HFFc6 (cell line): ENCODE measurements at places on chromosomes 6 and 20.

DNA sequence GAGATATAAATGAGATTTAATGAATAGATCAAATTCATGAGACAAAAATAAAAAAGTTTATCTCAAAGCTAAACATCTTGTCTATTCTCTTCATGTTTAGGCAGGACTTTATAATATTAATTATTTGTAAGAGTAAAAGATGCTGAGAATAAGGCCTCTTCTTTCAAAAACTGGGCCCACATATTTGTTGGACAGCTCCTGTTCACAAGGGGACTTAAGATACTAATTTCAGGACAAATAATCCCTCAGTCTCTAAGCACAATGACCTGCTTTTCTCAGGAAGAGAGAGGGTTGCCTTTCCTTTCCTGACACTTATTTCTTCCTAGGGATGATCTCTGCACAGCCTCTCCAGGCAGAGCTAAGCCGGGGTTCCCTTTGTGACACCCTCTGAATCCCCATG lies 43.3 kb downstream of the NOX3 start:
- DNase-seq, result peak; percentile 22
- H3K27me3 ChIP-seq, result no peaks in the 10 kb centered on the region; the same call in 1 of the 2 replicates
- no peak overlapping the region for H3K4me3 ChIP-seq
- H3K4me1 ChIP-seq, result peaks cover 10% of the 10 kb centered on the region

GRCh38 chr20:38759106-38759505 lies 10.8 kb downstream of the ACTR5 start:
- no peak overlapping the region for H3K27ac ChIP-seq
- H3K36me3 ChIP-seq, result peaks cover 34% of the 10 kb centered on the region
- DNase-seq, result no peak
- no peak overlapping the region for H3K4me3 ChIP-seq
- H3K4me1 ChIP-seq, result peaks cover 11% of the 10 kb centered on the region
- H3K27me3 ChIP-seq, result no peaks in the 10 kb centered on the region; the same call in 1 of the 2 replicates

DNA sequence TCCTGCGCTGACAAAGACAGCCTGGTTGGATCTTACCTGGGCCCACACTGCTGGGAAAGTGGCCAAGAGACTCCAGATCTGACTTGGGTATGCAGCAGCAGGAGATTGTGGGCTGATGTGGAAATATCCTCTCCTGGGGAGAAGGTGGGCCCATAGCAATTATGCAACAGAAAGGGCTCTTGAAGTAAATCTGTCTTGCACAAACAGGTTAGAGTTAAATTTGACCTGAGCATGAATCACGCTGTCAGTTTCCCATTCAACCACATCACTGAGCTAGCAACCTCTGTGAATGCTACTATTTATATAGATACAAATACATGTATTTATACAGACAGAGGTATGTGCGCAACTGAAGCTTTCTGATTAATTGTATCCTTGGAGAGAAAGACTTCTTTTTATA lies 28.3 kb upstream of the PDYN start:
- peaks cover 42% of the 10 kb centered on the region for H3K27me3 ChIP-seq
- DNase-seq, result no peak
- no peak overlapping the region for H3K27ac ChIP-seq
- H3K4me1 ChIP-seq, result no peaks in the 10 kb centered on the region
- no peak overlapping the region for H3K4me3 ChIP-seq

GRCh38 chr20:43744151-43744611 lies 17.4 kb upstream of the GTSF1L start:
- peaks cover 10% of the 10 kb centered on the region; the same call in 1 of the 2 replicates for H3K27me3 ChIP-seq
- peaks cover 19% of the 10 kb centered on the region for H3K4me1 ChIP-seq
- H3K4me3 ChIP-seq, result no peak overlapping the region
- peak; percentile 35 for DNase-seq
- no peak overlapping the region for H3K27ac ChIP-seq

DNA sequence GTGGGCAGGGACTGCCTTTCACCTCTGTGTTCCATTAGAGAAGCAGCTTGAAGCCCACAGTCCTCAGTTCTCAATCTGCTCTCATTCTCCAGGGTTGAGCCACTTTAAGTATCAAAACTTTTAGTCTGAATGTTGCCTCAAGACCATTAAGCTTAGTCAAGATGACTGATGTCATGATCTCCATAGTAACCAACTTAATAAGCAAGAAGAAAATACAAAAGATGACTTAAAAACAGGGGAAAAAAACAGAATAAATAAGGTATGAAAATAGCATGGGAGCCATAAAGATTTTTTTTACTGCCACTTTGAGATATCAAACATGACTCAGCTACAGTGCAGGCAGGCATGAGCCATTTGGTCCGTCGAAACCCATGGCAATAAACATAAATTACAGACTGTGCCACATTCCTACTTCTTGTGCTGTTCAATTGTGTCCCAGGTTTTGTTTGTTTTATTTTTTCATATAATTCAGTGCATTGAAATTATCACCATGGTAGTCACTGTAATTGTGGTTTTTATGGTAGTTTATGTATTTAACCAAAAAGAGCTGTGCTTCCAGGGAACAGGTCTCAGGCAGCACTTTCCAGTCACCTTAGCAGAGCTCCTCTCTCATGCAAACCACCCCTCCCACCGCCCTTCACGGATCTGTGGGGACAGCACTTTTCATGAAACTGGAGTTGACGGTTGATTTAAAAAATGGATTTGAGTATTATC lies 156.5 kb upstream of the INSM1 start:
- H3K27me3 ChIP-seq, result peaks cover 6% of the 10 kb centered on the region
- H3K4me1 ChIP-seq, result peaks cover 20% of the 10 kb centered on the region; the same call in 1 of the 2 replicates
- DNase-seq, result peak; percentile 59
- no peak overlapping the region for H3K4me3 ChIP-seq
- peak overlapping the region; percentile 16 for H3K27ac ChIP-seq
- no peaks in the 10 kb centered on the region for H3K36me3 ChIP-seq
